NCI-H1417 treated with DMSO at 0.1 percent for 48 hours (cell line): ENCODE measurements at places on chromosomes 6 and 20.
A peak's percentile ranks its signal among the peaks of the same experiment; 100 is the strongest.

DNA sequence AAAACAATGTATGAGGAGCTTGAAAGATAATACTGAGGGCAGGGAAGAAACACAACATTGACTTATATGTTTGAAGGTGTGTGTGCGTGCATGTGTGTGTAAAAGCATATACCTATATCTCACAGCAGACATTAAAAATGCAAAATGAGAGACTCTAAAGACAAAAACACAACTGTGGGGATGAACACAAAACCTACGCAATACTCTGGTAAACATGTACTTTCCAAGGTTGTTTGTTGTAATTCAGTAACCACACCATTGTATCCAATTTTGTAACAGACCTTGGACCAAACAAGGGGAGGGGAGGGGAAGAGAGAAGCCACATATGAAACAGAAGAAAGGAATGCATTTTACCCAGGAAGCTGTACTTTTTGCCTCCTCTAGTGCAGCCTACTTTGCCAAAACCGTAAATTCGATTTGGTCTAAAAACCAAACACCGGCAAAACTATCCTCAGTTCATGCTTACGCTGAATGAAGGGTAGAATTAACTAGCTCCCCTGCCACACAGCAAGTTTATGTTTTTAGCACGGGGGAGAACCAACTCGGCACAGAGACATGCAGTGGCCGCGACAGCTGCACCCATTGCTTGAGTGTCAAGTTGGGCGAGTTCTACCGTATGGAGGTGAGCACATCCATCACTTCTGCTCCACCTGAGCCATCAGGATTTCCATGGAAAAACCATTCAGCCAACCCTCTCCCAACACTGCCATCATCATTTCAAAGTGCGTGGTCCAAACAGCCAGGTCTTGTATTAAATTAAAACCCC is 50.0 kb downstream of the CNKSR3 start:
- no peak for DNase-seq

DNA sequence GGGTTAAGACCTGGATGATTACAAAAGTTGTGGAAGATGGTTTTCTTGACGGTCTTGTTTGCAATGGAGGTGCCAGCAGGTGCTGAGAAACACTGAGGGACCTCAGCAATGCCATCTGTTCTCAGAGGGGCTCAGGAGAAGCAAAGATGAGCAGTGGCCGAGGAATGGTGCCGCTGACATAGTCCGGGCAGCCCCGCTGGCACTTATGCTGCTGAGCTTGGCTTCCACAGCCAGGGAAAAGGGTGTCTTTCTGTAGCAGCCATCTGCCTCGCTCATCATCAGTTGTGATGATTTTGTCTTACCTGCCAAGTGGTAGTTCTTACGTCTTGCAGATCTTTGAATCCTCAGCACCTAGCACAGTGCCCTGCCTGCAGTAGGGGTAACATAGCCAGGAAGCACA is 55.7 kb downstream of the PPP1R14C start:
- DNase-seq: no peak

DNA sequence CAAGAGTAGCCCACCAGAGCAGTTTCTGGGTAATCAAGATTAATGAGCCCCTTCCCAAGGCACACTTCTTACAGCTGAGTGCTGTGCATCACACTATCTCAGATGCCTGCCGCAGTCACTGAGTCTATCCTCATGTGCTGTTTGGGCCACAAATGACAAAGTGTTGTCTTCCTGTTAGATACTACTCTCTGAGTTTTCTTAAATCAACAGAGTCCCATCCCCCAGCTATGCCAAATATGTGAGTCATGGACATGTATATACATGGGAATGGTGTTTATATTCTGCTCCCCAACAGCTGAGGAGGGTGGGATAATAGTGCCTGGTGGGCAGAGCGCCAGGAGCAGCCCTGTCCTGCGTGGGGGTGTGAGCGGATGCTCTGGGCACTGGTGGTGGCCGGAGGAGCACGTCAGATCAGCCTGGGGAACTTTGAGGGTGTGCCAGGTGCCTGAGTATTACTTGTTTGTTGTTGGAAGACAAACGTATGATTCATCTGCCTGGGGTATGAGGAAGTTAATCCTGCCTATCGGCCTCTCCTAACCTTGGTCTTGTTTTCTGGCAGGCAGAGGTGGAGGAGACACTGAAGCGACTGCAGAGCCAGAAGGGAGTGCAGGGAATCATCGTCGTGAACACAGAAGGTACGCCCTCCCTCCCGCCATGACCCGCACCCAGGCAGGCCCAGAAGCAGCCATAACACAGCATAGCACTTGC is 9.6 kb downstream of the DYNLRB1 start:
- no peak for DNase-seq

DNA sequence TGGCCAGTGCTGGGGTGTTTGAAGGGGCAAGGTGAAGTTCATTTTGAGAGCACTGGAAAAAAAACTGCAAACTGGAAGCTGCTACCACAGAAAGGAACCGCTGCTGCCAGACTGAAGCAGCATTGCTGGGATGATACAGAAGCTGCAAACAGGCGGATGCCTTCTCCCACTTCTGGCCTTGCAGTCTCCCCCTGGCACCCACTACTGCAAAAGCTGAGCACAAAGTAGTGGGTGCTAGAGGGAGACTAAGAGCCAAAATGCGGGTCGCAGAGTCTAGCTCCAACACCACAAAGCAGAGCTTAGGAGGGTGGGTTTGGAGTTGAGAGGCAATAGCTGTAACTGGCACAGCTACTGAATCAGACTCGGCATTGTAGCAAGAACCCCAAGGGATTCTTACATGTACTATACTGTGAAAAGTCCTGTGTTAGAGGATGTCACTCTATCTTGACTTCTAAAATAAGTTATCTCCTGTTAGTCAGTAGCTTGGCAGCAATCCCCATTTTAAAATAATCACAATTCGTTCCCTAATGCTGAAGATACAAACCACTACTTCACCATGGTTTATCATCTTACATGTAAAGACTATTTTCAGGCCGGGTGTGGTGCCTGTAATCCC is 44.0 kb upstream of the COL21A1 start:
- DNase-seq: no peak

DNA sequence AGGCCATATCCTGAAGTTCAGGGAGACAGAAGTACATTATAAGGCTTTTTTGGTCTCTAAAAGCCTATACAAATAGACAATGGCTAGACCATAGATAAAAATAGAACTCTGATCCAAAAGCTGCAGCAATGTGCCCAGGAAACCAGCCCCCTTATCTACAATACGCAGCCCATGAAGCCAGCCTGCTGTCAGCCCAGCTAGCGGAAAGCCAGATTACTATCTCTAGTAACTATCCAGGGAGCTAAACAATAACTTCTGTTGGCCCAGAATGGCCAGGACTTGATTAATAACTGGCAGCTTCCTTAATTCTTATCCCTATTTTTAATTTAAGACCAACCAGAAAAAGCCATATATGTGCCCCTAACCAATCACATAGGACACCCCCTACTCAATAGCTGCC is 160.4 kb upstream of the SMLR1 start:
- DNase-seq: no peak

DNA sequence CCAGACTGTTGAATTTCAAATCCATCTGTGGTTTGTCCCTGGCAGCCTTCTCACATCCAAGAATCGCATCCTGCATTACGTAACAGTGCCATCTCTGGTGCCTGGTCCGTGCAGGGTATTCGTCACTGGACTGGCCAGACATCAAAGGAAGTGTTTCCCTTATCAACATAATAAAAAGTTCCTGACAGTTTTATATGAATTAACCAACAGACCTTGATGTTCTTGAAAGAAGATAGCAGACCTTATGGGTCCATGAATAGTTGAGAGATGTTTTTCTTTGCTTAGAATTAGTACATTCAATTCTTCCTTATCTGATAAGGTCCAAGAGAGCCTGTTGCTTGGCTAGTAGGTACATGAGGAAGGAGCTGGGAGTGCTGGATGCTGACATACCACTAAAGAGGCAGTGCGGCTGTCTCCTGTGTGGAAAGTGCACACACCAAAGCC is 77.6 kb downstream of the PHACTR2 start:
- DNase-seq: no peak

- DNase-seq: no peak
These were observed 66.2 kb downstream of the SLC22A23 start for GRCh38 chr6:3390698-3391097.

DNA sequence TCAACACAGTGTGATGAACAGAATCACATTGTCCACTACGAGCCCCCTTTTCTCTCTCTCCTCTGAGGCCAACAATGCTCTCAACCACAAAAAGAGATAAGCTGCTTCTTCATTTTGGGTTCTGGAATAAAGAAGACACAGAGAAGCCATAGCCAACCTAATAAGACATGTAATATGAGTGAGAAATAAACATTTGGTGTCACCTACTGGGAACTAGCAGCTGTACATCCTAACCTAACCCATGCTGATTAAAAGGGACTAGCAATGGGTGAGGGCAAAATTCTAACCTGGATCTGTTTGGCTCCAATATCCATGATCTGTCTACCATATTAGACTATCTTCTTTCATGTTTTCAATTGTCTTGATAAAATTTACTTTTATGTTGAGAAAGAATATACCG is 369.1 kb upstream of the MARCKS start:
- no peak for DNase-seq

GRCh38 chr20:10263385-10264165 is 44.9 kb downstream of the SNAP25 start:
- no peak for DNase-seq

- DNase-seq: no peak
These were observed 65.6 kb downstream of the TULP4 start for GRCh38 chr6:158377860-158378259.

DNA sequence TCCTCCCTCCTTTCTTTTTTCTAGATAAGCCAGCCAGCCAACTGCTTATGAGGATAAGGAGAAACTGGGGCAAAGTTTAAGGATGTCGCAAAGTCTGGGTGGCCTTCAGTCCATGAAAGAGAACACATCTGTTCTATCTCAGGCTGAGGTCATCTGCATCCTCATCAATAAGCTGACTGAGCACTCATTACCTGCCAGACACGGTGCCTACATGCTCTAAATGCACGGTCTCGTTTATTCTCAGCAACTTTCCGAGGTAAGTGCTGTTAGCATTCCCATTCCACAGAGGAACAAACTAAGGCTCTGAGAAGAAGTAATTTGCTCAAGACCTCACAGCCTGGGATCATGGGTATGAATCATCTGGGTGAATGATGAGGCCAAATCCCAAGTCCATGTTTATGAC is 133.1 kb downstream of the BCAS1 start:
- no peak for DNase-seq

DNA sequence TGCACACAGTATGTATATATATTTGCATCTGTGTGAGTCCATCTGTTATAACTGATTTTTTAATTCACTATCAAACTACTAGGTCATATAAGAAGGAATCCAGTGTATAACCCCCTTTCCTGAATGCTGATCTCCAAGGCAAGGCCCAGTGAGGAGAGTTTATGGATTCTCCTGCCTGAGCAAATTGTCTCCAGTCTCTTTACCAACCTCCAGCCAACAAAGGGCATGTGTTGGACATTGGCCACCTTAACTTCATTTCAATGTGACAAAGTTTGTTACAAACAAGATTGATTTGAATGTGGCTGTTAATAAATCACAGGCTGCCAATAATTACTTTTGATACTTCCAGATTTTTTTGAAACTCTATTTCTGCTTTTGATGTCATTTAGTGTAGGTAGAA is 191.6 kb downstream of the HAO1 start:
- DNase-seq: no peak

- DNase-seq: no peak
These were observed 210.5 kb downstream of the MOXD1 start for GRCh38 chr6:132190815-132191175.

GRCh38 chr20:7144464-7144863 is 377.0 kb downstream of the BMP2 start:
- no peak for DNase-seq

DNA sequence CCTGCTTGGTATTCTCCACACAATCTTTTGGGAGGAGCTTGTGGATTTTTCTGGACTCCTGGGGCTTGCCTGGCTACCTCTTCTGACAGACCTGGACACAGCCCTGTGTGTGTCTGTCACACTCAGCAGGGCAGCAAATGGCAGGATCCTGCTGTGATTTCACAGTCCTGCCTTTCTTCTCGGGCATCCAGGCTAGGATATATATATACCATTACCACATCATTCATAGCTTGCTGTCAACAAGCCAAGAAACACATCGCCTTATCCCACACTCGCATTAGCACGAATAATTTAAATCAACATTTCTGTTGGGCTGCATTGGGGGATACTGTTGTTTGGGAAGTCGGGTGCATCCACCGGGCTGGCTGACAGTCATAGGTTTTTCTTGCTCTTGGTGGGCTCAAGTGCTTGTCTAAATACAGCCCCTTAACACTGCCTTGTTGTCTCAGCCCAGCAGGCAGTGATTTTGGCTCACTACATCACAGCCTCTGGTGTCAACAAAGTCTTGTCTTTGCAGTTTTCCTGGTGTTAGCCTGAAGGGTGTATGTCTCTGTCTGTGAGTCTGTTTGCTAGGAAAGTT is 154.9 kb upstream of the FERMT1 start:
- DNase-seq: peak; percentile 54

GRCh38 chr6:105164418-105164817 is 15.4 kb downstream of the POPDC3 start:
- DNase-seq: no peak

- DNase-seq: no peak
These were observed 54.2 kb downstream of the HFE start for GRCh38 chr6:26141378-26141904.

- DNase-seq: no peak
These were observed 10.3 kb upstream of the TULP1 start for GRCh38 chr6:35522660-35523658.

GRCh38 chr20:7231303-7231702 is 463.8 kb downstream of the BMP2 start:
- no peak for DNase-seq

- no peak for DNase-seq
These were observed 100.7 kb downstream of the RIN2 start for GRCh38 chr20:19858466-19859371.

DNA sequence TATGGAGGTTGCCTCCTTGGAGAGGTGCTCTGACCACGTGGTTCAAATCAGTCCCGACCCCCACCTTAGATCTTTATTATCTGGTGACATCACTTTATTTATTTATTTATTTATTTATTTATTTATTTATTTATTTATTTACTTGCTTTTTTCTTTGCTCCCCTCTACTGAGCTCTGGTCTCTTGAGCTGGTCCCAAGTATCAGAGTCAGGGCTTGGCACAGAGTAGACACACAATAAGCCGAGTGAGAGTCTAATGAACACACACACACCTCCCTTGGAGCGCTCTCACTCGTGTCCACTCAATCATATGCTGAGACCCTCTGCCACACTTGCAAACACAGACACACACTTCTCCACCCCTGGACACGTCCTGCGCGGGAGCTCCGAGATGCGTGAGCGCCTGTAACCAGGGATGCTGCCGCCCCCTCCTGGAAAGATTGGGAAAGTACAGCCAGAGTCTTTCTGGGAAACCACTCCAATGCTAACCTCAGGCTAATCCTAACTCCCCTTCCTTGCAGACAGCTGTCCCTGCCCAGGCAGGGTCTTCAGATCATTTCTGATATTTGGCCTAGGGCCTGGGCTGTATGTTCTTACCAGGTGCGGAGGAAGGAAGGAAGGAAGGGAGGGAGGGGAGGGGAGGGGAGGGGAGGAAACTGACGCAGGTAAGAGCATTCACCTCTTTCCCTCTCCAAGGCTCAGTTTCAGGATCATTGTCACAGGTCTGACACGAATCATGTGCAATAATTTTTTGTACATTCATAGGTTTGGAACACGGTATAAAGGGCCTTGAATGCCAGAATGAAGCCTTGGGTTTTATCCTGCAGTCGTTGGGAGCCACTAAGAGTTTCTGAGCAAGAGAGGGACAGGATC is 70.9 kb downstream of the STK35 start:
- DNase-seq: no peak

- no peak for DNase-seq
These were observed 50.0 kb downstream of the ISM1 start for GRCh38 chr20:13271098-13271497.
